ENCODE measurements at places on chromosomes 2 and 18.

- DNase-seq, result no peak
Measured at GRCh38 chr18:57904535-57904934, 101.4 kb upstream of the ATP8B1 start.

DNA sequence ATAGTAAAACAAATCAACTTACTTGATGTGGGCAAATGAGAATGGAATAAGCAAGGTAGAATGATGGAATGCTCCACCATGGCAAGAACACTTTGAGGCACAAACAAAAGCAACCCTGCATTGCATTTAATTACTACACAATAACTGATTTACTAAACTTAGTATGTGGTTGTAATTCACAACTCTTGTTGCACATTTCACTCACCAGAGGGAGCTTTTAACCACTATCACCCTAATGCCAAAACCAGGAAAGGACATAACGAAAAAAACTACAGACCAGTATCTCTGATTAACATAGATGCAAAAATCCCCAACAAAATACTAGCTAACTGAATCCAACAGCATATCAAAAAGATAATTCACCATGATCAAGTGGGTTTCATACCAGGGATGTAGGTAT is 659.8 kb downstream of the CPS1 start:
- DNase-seq, result no peak

GRCh38 chr2:240528406-240529040 is 29.3 kb downstream of the ANKMY1 start:
- DNase-seq, result no peak

- DNase-seq, result no peak
Measured at GRCh38 chr18:23897291-23897690, 117.3 kb upstream of the TTC39C start.

GRCh38 chr2:120241684-120242083 is 11.0 kb upstream of the RALB start:
- no peak for DNase-seq

DNA sequence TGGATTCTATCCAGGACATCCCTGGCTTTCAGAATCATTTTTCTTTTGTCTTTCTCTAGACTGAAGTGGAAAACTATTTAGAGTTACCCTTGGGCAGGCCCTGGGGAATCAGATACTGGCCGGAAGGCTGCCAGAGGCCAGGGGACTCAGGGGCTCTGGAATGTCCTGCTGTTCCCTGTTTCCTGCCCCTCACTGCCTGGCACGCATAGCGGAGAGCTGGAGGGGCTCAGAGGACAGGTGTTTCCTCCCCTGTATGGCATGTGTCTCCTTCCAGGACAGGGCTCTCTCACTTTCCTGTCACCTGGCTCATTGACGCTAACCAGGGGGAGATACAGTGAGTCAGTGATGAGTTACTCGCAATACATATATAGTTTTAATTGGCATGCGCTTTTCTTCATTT is 38.8 kb downstream of the DYSF start:
- DNase-seq, result no peak

DNA sequence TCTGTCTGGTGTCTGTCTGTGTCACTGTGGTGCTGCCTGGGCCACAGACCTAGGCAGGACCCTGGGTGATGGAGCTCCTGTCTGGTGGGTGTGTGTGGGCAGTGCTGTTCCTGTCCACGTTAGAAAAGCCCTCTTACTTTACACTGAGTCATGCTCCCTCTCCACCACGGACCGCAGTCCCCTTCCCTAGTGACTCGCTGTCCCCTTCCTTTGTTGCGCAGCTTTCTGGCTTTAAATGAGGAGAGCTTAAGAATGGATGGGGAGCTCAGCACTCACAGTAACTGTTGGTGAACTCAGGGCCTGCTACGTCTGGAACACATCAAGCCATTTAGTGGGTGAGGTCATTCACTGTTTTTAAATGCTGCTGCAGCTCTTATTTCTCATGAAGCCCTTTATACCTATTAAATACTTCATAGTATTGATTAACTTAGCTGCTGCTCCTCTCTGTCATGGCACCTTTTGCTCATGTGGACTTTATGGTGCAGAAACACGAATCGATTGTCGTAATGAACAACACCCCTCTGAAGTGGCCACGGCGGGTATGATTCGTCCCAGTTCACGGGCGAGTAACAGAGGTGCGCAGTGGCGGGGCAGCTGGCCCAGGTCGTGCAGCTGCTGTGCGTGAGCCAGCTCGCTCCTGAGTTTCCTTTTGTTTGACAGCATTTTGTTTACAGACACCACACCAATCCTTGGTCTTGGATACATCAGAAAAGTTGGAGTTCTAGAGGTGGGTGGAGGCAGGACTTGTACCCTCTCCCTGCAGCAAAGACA is 100.4 kb downstream of the LDLRAD4 start:
- DNase-seq, result no peak

DNA sequence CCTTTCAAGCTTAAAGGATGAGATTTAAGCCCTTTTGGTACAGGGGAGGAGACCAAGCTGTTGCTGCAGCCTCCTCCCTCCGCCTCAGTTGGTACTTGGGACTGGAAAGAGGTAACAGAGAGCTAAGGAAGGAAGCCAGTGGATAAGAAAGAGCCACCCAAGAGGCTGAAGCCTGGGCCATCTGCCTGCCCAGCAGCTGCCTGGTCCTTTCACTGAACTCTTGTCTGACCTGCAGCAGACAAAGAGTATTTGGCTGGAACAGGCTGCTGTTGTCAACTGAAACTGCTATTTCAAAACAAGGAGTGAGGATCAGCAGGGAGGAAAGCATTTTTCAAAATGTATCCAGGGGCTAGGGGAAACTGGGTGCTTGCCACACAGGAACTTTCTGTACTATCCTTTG is 30.3 kb downstream of the TNS1 start:
- DNase-seq, result no peak
